ENCODE measurements at places on chromosomes 1 and 21. TPM values are rescaled to one million over a fixed set of nuclear protein-coding genes. Genes with fewer than 3 reads are reported as not detected.

The GJB5 gene
- not detected for total RNA-seq

The KIF21B gene
- 0.81 TPM for total RNA-seq

GRCh38 chr21:24989516-24989915 lies 617.8 kb downstream of the MRPL39 start:
- no peak overlapping the region for H3K4me3 ChIP-seq
- H3K27ac ChIP-seq = no peak overlapping the region
- no peaks in the 10 kb centered on the region for H3K27me3 ChIP-seq
- DNase-seq = no peak
- H3K4me1 ChIP-seq = no peaks in the 10 kb centered on the region

- no peaks in the 10 kb centered on the region for H3K27me3 ChIP-seq
- peaks cover 6% of the 10 kb centered on the region for H3K4me1 ChIP-seq
- no peak for DNase-seq
These were observed 74.6 kb downstream of the USP24 start for GRCh38 chr1:55140546-55140983.

DNA sequence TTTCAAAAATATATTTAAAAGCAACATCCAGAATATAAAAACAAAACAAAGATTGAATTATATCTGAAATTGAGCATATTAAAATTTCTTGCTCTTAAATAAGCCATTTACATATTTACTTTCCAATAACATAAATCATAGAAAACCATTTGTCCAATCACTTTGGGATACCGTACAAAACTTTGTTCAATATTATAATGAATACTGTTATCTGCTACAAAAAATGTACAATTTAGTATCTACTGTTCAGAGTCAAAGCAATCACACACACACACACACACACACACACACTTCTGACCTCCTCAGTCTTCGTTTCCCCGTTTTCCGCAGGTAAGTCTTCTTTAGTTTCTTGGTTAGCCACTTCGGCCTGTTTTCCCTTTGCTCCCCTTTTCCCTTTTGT lies 4.0 kb downstream of the HMGN1 start:
- H3K4me1 ChIP-seq = peaks cover 13% of the 10 kb centered on the region
- no peaks in the 10 kb centered on the region for H3K36me3 ChIP-seq
- no peak overlapping the region for H3K27ac ChIP-seq
- DNase-seq = no peak
- H3K4me3 ChIP-seq = no peak overlapping the region
- H3K27me3 ChIP-seq = no peaks in the 10 kb centered on the region

DNA sequence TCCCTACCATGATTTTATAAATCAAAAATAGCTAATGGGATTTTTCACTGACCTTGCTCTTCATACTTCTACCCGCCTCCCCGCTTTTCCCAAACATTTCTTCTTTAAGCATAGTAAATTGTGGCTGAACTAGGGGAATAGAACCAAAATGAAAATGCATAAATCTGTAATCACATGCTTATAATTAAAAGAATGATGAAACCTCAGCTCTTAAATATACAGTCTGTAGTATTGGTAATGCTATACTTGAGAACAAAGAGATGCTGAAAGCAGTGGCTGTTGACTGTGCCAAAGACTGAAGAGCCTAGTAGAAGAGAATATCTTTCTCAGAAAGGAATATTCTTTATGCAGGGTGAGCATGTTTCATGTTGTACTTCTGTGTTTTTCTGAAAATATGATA lies 249.1 kb downstream of the GREM2 start:
- DNase-seq = no peak
- no peak overlapping the region for H3K4me3 ChIP-seq
- H3K36me3 ChIP-seq = no peaks in the 10 kb centered on the region
- H3K4me1 ChIP-seq = no peaks in the 10 kb centered on the region
- no peak overlapping the region for H3K27ac ChIP-seq
- no peaks in the 10 kb centered on the region for H3K27me3 ChIP-seq

Measured in psoas muscle (tissue), 8 donors.